ENCODE measurements at places on chromosomes 4 and X. TPM values are rescaled to one million over a fixed set of nuclear protein-coding genes. Genes with fewer than 3 reads are reported as not detected.

PJA1 gene
- 30.7 TPM for polyA plus RNA-seq

DNA sequence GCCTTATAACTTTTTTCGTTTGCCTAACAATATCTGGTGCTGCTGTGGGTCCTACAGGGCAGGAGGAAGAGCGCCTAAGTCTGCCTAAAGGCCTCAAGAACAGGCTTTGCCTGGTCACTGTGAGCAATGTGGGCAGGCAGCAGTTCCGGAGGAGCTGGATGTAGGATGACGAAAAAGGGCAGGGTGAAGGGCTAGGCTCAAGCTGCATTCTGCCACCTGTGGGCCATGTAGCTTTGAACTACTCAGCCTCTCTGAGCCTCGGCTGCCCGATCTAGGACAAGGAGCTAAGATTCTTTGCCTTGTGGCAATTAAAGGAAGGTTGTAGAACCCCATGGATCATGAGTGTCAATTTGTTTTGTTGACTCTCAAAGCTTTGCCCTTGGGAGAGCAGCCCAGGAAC, 57.1 kb upstream of the MAMLD1 start:
- no peak for DNase-seq

- DNase-seq, result no peak
Observed at GRCh38 chrX:115957862-115958490, 212.6 kb upstream of the AGTR2 start.

AKAP4 gene
- polyA plus RNA-seq, result not detected

Data from AG04450 (cell line).